ENCODE measurements at places on chromosomes 6 and 20.

GRCh38 chr6:150256618-150257272 lies 112.1 kb upstream of the IYD start:
- peak; percentile 78 for DNase-seq

DNA sequence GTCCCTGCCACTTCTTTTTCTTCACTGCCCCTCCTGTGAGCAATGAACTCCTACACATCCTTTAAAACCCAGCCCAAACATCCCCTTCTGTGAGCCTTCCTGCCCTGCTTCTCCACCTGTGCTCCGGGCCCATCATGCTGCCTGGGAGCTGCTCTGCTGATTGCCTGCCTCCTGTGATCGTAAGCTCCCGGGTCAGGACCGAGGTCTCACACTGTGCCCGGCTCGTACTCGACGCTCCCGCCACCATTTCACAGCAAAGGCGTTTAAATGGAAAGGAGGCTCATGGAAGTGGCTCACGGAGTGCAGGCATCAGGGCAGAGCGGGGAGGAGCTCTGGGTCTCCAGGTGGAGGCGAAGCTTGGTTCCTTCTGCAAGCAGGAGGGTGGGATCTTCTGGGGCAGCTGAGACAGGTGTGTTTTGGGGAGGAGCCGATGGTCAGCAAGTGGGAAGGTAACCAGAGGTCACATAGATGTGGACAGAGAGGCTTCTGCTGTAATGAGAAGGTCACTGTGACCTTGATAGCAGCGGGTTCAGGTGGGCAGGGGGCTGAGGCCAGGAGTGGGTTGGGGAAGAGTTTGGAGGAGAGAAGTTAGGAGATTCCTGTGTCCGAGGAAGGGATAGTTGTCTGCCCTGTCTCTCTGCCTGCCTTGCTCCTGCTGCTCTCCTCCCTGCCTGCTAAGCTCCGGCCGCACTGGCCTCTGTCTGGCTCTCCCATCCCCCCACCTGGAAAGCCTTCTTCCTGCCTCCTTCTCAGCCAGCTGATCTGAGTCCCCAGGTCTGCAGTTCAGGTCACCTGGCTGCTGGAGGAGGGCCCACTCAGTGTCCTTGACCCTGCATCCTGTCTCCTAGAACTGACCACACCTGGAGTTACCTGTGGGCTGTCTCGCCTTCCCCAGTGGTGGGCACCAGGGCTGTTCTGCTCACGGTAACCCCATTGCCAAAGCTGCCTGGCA lies 52.7 kb upstream of the FRMD1 start:
- DNase-seq = no peak

DNA sequence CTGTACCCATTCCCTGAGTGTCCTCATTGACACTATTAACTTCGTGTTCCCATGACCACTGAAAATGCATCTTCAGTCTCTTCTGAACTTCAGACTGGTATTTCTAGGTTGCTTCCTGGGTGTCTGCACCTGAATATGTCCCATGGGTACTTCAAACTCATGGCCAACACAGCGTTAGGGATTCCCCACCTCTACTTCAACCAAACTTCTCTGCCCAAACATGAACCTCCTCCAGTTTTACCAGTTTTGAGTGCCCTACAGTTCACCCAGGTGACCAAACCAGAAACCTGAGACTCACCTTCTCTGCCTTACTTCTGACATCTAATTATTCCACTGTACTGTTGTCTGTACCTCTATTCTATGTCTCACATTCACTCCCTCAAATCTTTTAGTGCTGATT lies 99.5 kb upstream of the SUPT3H start:
- DNase-seq = no peak

GRCh38 chr6:123091896-123092271 lies 95.8 kb downstream of the CLVS2 start:
- DNase-seq = no peak

DNA sequence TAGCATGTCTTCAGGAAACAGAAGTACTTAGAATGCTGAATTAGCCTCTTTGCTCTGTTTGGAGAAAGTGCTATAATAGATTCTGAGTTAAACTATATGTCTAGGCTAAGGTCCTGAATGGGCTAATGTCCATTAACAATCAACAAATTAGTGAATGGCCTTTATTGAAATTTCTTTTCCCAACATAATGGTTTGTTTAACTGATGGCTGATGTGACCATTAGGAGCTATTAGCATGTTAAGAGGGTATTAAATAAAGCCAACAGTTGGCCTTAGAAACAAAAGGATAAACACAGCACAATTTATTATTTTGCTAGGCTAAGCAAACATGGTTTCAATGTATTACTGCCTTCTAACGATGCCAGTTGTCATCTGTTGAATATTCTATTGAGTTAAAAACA lies 234.3 kb upstream of the HS3ST5 start:
- no peak for DNase-seq

DNA sequence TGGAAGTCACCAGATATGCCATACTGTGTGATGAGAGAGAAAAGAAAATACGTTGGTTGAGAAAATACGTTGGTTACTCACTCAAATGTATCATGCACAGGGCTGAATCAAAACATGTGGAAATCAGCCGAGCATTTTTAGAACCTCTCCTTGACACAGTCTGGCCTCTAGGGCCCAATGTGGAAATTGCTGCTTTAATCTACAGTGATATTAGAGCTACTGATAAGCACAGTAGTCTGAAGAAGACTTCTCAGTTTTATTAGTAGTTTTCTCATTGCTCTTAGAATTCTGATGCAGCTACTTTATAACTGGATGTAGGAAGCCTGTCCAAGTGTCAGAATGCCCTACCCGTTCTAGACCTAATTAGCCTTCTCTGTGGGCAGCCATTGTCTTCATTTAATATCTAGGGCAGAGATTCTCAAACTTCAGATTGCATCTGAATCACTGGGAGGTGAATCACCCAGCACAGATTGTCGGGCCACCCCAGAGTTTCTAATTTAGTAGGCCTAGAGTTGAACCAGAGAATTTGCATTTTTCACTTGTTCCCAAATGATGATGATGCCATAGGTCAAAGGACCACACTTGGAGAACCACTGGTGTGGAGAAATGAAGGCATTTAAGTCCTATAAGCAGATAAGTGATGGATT lies 229.1 kb downstream of the PLCB1 start:
- no peak for DNase-seq

DNA sequence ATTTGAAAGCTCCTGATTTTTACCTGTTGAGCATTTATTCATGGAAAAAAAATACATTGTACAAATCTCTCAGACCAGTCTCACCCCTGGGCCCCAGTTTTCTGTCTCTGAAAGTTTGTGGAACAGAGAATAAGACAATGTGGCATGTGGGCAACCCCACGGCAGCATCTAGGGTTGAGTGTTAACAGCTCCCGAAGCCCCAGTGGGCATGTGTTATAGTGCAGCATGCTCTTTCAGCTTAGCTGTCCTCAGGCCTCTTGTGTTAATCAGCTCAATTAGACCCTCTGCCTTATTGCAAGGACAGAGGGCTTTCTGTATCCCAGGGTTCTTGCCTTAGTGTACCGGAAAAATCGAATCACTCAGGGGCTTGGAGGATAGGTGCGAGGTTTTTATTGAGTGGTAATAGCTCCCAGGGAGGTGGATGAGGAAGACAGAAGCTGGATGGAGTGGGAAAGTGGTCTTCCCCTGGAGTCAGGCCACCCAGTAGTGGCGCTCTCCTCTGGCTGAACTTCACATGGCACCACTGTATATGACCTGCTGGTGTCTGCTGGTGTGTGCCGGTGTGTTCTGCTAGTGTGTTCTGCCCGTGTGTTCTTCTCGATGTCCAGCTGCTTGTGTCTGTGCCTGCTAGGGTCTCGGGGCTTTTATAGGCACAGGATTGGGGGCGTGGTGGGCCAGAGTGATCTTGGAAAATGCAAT lies 382.8 kb downstream of the EPM2A start:
- no peak for DNase-seq

DNA sequence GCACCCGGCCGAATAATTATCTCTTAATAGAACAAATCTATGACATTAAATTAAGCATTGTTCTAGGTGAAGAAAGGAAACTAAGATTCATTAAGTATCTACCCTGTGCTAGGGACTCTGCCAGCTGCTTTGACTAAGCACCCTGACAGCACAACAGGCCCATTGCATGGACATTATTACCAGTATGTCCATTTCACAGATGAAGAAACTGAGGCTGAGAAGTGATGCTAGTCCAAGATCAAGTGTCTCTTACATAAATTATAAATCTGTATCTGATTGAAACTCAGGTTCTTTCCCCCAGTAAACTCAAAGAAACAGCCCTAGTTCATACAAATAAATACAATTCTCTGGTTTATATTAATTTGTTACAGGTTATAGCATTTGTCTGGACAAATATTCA lies 31.3 kb downstream of the SLC22A23 start:
- DNase-seq = no peak
